Dermis blood vessel endothelial cell (primary cell): ENCODE measurements at places on chromosomes 3 and 15. TPM values are rescaled to one million over a fixed set of nuclear protein-coding genes. Genes with fewer than 3 reads are reported as not detected.

The KLHL40 gene
- total RNA-seq = 0.17 TPM in 1 of 2 replicates, not detected in the other

The C15orf62 gene
- total RNA-seq = 1.0 and 2.1 TPM in 2 replicates

The TEX55 gene
- total RNA-seq = not detected in 2 replicates

- peak; percentile 23 for DNase-seq
Observed at GRCh38 chr3:123448536-123449101, at the start of gene ADCY5. TSS of gene ADCY5 (minus strand) at chr3:123449090. CDS start at chr3:123448545, 545 bp downstream.

DNA sequence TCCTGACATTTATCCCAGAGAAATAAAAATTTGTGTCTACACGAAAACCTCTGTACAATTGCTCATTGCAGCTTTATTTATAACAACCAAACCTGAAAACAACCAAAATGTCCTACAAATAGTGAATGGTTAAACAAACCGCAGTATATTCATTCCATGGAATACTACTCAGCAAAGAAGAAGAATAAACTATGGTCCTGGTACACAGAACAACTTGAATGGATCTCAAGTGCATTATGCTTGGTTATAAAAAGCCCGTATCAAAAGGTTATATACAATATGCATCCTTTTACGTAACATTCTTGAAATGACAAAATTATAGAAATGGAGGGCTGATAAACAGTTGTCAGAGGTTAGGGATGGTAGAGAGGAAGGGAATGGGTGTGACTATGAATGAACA, 3.7 kb downstream of the SEC22C start:
- DNase-seq = no peak

GRCh38 chr15:73362900-73363299, 5.9 kb downstream of the HCN4 start:
- DNase-seq = no peak

DNA sequence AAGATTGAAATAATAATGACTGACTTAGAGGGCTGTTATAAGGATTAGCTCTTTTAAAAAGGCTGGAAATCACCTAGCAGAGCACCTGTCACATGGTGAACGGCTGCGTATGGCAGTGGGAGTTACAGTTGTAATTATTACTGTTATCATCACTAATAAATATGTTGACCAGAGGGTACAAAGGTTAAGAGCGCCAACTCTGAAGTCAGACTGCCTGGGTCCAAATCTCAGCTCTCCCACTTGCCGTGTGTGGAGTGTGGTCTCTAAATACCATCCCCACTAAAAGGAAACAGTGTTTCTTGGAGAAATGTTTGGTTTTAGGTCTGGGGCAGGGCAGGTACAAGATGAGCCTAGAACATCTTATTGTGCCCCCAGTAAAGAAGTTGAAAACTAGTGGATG, 6.0 kb upstream of the RAD18 start:
- no peak for DNase-seq

DNA sequence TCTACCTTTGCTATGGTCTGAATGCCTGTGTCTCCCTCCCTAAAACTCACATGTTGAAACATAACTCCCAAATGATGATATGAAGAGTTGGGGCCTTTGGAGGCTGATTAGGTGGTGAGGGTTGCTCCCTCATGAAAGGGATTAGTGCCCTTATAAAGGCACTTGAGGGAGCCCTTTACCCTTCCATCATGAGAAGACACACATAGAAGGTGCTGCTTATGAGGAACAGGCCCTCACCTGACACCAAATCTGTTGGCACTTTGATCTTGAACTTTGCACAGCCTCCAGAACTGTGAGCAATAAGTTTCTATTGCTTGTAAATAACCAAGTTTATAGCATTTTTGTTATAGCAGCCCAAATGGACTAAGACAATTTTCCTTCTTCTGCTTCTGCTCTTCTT, 76.2 kb upstream of the ADAMTS9 start:
- DNase-seq = peak; percentile 18

DNA sequence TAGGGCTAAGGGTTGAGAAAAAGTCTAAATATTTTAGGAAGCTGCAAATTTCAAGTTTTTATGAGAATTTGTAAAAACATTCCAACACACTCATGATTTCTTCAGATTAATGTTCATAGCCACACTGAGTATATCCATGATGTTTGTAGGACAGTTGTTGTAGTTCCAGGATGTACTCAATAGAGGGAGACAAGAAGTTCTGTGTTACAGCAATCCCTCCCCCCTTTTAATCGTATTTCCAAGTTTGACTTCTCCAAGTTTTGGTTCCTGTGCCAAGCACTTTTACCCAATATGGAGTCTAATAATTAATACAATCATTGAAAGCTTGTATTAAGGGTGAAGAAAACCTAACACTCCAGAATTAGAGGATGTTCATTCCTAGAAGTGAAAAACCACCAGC, 143.4 kb downstream of the FEZF2 start:
- peak; percentile 29 for DNase-seq

- DNase-seq = no peak
Observed at GRCh38 chr3:127671523-127672428, 976 bp upstream of the ABTB1 start.

- DNase-seq = no peak
Observed at GRCh38 chr3:70507486-70507885, 195.0 kb upstream of the MDFIC2 start.

DNA sequence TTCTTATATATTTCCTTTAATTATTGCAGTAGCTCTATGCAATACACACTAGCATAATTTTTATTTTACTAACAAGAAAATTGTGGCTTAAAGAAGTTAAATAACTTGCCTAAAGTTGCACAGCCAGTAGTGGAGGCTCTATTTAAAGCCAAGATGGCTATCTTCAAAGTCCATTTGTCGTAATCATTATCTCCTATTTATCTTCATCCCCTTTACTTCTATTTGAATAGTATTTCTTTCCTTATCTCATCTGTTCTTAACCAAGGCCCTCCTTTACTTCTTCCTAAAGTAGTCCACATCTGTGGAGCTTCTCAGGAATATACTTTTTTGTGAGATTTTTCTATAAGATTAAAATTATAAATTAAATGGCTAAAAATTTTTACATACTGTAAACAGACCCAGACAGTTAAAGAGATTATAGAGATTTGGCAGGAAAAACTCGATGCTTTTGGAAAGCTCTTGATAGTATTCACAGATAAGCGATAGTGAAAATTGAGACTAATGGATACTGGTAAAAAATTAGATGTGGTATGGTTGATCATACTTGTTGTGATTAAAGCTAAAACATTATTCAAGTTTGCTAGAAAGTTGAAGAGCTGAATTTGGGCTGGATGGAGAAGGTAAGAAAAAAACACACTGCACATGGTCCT, 129.2 kb downstream of the ZNF609 start:
- no peak for DNase-seq

DNA sequence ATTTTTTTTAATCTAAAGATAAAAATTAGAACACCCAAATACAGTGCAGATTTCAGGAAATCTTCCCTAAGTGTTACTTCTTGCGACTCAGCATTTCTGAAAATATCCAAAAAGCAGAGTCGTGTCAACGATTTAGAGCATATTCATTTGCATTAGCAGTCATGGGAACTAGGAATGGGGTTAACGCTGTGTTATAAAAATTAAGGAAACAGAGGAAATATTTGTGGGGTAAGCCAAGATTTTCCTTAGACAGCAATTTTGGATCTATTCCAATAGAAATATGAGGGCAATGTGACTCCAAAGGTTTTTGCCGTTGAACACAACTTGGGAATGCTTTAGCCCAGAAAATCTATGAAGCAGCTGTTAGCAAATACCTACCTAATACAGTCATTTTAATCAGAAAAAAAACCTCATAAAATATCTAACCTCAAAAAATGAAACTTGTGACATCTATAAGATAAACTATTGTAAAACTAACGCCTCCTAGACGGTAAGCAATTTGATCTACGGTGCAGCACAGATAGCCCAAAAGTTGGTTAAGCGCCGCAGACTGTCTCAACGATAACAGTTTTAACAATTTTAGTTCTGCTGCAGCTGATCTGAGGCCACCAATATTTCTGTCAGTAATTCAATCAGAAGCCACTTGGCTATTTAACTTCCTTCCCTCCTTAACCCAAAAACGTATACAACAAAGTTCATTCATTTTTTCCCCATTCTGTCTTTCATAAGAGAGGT, 5.8 kb upstream of the ATP11B start:
- DNase-seq = peak; percentile 75

DNA sequence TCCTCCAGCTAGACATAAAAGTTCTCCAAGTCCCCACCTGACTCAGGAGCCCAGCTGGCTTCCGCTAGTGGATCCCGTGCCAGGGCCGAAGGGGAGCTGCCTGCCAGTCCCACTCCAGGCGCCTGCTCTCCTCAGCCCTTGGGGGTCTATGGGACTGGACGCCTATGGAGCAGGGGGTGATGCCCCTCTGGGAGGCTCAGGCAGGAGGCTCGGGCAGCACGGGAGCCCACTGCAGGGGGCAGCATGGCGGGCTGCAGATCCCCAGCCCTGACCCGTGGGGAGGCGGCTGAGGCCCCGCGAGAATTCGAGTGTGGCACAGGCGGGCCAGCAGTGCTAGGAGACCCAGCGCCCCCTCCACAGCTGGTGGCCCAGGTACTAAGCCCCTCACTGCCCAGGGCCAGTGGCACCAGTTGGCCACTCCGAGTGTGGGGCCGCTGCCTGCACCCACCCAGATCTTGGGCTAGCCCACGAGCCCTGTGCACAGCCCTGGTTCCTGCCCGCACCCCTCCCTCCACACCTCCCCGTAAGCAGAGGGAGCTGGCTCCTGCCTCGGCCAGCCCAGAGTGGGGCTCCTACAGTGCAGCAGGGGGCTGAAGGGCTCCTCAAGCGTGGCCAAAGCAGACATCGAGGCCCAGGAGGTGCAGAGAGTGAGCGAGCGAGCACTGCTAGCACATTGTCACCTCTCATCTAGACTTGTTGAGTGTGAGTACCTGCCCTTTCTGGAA, 221.3 kb upstream of the NSMCE3 start:
- no peak for DNase-seq

- DNase-seq = peak; percentile 42
Observed at GRCh38 chr3:13009132-13009945, 63.9 kb downstream of the IQSEC1 start.

DNA sequence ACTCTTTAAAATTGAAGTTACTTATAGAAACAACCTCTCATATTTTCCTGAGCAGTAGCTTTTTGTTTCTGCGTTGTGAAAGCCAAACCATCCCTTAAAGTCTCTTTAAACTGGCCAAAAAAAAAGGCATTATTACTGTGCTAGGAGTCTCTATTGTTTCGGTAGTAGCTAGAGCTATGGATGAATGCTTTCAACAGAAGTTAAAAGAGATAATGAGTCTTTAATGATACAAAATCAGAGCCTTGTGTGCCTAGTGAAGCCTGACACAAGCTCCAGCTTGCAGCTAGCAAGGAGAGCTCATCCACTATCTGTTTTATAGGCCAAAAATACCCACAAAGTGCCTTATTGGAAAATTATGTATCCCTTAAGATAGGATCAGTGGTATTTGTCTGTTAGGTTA, 360.4 kb upstream of the CDIN1 start:
- DNase-seq = no peak

GRCh38 chr15:77024273-77025082, 29.6 kb downstream of the PSTPIP1 start:
- DNase-seq = peak; percentile 71

GRCh38 chr3:160038862-160039562, 50.4 kb downstream of the IL12A start:
- peak; percentile 23 for DNase-seq

- DNase-seq = peak; percentile 35
Observed at GRCh38 chr15:93028632-93029213, 60.3 kb downstream of the RGMA start.

DNA sequence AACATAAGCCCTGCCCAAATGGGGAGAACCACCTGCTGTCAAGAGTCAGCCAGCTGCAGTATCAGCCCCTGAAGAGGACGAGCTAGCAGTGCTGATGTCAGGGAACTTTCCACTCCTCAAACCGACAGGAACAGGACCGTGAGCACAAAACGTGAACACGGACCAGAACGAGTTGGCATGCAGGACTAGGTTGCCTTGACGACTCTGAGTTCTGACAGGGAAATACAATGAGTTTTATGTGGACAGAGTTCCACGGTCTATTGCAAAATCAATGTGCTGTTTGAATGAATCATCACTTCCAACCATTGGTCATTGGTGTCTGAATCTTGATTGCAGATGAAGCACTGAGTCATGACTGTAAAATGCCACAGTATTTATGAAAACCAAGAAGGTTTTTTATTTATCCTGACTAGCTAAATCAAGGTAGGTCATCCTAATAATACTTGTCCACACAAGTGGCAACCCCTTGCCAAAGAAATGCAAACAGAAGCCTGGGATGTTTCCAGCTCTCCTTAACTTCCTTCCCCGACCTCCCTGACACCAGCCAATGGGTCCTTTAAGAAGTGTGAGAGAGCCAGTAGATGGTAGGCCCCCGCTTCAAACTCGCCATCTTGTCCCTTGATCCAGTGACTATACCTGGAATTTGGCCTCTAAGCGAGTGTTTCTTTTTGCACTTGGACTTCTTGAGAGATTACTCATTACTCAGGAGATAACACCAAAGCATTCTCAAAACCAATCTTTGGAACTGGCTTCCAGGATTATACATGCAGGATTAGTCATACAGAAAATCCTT, 119.6 kb downstream of the ASB7 start:
- peak; percentile 98 for DNase-seq

DNA sequence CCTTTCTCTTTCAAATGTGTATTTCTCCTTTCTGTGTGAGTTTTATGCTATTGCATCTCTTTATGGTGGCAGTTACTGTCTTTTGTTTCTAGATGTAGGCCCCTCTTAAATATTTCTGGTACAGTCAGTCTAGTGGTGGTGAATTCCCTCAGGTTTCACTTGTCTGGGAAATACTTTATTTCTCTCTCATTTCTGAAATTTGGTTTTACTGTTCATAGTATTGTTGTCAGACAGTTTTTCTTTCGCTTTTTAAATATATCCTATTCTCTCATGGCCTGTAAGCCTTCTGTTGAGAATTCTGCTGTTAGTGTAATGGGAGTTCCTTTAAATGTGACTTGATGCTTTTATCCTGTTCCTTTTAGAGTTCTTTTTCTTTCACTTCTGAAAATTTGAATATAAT, 874.0 kb downstream of the PLOD2 start:
- no peak for DNase-seq

DNA sequence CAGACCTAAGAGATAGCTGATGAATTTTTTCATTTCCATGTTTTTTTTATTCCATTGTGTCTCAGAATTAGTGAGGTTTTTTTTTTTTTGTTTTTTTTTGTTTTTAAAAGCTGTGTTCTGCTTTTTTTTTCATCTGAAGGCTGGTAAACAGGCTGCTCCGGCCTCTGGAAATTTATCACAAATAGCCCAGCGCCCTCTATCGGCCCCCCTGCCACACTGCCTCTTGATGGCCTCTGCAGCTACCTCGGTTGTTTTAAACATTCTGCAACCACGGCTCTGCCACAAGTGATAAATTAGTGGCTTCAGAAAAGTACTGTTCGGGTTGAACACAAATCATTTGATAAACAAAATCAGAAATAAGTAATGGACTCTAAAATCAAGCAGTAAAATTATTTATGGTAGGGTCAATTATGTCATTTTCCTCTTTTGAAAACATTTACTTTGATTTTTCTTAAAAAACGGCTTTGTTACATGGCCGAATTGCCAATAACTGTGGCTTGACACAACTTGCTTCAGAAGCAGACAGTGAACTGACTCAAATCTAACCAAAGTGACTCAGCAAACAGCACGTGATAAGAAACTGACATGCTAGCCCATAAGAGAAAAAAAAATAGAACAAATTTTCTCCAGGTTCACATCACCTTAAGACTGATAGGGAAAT, 87.8 kb downstream of the RSL24D1 start:
- DNase-seq = peak; percentile 64

- peak; percentile 30 for DNase-seq
Observed at GRCh38 chr15:66593219-66593780, 27.5 kb upstream of the LCTL start.
